ENCODE measurements at places on chromosomes 11 and 22.

DNA sequence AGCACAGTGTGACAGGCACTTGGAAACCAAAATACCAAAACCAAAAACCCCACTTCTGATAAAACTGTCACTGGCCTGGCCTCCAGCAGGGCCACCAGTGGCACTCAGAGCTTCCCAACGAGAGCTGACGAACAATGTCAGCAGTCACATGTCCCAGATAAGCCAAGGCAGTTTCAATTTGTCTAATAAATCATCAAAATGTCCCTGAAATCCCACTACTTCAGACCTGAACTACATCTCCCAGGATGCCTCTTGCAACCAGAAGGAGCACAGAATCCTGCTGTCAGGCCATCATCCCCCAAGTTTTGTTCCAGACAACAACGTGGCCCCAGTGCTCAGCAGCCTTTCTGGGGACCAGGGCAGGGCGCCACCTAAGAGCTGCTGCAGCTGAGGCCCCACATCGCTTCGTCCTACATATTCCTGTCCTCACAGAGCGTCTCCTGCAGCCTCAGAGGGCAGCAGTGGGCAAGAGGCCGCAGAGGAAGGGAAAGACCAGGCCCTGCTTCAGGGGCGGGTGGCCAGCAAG is 25.1 kb downstream of the LRFN4 start:
- DNase-seq = no peak

DNA sequence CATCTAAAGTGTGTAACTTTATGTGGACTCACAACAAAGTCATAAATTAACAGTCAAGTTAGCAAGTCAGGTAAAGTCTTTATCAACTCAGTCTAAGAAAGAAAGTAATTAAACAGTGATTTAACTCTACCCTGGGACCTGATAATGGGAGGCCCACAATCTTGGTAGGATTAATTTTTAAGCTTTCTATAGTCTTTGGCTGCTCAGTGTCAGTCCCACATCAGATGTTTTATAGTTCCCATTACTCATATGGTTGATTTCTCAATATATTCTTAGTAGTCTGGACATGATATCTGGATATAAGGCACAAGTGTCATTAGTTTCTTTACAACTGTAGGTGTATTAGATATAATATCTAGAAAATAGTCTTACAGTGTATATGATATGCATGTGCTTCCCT is 38.5 kb upstream of the SCN3B start:
- no peak for DNase-seq

DNA sequence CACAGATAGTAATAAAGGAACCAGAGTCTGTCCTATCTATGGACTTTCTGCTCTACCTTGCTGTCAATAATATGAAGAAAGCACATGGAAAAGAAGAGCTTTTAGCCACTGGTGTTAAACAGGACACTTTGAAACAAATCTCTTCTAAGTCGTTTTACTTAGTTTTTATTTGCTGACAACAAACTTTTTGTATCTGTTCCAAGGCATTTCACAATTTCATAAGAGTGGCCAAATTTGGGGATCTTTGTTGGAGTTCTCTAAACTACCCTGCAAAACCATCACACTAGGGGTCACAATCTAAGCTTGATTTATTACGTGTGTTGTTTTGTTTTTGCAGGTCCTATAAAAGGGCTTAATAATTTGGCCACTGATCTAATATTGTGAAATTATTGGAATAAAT is 54.4 kb downstream of the BBOX1 start:
- DNase-seq = no peak

DNA sequence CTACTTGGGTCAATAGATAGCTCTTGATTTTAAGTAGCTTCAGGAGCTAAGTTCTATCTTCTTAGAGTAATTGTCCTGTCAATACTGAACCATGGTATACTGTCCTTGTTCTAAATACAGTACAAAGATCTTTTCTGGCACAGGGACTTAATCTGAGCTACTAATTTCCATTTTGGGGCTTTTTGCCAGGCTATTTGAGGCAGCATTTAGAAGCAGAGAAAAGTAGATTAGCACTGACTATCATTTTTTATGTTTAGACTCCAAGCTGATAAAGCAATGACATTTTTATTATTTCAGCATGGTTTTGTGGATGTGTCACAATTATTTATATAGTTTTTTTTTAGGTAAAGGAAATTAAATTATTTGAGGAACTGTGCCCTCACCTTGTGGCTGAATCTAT is 163.2 kb downstream of the FAT3 start:
- DNase-seq = no peak

DNA sequence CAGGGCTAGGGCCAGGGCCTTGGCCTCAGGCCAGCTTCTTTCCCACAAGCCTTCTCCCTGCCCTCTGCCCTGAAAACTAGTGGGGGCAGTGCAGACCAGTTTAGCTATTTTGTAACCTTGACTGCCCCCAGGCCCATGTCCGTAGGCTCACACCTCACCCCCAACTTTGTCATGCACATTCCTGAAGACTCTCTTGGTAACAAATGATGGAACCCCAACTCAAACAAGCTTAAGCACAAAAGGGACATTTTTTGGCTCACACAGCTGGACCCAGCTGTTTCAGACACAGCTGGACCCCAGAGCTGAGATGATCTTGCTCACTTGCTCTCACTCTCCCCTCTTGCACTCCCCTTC is 46.6 kb downstream of the KCNQ1OT1 start:
- DNase-seq = no peak

GRCh38 chr11:17188675-17189074 is 19.1 kb downstream of the PIK3C2A start:
- no peak for DNase-seq

GRCh38 chr22:44572414-44573207 is 74.6 kb upstream of the RTL6 start:
- DNase-seq = no peak

DNA sequence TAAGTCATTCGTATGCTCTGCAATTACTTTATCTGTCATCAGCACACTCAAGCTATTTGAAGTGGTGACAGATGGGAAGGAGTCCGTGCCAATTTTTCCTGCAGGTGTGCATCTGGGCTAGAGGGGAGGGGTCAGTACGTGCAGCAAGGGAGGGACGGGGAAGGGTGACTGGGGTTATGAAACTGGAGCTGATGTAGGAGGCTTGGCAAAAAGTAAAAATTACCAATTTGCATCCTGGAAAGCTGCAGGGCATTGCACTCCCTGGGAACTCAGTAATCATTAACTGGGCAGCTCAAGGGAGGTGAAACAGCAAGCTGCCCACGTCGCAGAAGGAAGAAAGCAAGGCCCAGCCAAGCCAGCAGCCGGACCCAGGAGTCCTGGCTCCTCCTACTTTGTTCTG is 87.1 kb upstream of the TMEM45B start:
- DNase-seq = no peak
